Activated T-helper 9 cell treated with anti-CD3 and anti-CD28 coated beads, Interleukin-2, amount 50 U/mL, for 16 hours (primary cell): ENCODE measurements at places on chromosomes 2 and 18.

GRCh38 chr18:75496151-75496550, 68.6 kb upstream of the SMIM21 start:
- DNase-seq: no peak

DNA sequence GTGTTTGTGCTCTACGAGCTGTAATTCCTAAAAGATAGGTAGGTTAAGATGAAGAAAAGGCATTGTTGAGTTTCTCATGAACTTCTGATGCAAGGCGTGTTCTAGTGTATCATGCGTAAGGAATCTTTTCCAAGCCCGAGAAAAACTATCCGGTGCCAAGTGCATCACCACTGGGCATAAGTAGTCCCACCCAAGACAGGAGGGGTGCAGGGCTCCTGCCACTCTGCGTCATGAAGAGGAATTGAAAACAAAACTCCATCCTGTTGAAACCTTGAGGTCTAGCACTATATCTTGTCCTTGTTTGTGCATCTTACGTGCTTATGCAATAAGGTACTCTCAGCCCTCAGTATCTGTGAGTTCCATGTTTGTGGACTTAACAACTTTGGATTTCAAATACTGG, 45.7 kb downstream of the RAB31 start:
- DNase-seq: no peak

DNA sequence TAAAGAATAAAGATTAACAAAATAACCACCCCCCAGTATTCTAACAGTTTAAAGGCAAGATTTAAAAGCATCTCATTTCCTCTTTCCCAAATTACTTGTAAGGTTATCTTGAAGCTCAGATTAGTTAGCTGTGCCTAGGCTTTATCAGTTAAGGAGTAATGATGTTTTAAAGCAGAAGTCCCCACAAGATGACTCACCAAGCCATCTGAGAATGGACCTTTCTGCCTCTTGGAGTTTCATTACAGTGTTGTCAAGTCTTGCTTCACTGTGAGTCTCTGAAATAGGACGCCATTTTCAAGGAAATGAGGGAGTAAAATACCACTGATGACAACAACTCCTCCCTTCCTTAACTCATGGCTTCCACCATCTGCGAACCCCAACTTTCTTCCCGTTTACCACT, 35.9 kb downstream of the ZNF385B start:
- no peak for DNase-seq

- no peak for DNase-seq
These were observed 42.8 kb downstream of the SP110 start for GRCh38 chr2:230176996-230177395.

DNA sequence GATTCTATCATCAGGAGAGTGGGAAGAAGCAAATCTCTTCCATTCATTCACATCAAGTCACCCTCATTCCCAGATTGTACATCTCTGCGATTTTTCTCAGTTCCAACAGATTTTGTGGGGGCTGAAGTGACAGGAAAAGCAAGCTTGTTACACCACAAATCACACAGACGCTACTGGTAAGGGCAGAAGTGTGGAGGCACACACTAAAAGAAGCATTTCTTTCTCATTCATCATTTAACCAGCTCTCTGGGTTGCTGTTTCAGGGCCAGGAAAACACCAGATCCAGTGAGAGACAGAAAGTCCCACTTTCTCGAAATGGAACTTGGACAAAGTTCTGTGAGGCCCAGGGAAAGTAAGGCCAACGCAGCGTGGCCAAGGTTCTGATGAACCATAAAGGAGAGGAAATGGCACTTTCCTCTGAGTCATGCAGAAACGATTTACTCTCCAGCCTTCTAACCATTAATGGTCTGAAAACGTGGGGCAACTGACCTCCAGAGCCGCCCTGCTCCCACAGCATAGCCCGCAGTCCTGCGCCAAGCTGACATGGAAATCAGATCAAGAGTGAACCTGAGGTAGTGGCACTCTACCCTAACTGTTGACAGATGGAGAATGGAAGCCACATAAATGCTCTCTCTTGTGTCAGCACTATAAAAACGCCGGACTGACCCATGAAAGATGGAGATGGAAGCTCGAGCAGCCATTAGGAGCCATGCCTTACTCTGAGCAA, 191.0 kb downstream of the C1D start:
- no peak for DNase-seq

- no peak for DNase-seq
These were observed 14.6 kb downstream of the ALPG start for GRCh38 chr2:232421189-232421785.

DNA sequence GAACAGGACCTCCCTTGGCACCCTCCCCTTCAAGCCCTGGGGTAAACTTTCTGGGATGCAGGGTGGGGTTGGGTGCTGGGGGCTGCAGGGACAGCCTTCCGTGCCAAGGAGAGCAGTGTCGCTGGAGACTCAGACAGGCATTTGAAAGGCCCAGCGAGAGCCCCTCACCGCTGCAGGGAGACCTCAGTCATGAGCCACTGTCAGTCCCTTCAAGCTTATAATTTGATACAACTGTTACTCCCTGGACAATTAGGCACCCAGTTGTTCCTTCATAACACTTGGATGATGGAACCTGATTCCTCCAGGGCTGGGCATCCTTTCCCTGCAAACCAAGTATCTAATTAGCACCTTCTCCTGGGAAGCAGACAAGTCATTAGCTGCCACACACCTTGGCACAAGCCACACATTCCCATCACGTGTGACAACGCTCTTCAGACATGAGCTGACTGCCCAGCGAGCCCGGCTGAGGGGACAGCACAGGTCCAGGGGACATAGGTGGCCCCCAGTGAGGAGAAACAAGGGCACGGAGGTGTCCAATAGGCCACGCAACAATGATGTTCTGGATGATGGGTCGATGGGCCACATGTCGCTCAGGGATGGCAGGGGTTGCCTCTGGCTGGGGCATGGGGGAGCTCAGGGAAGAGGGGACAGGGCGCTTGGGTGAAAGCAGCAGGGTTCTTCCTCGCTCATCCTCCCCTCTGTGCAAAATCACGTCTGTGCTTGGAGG, 59.6 kb downstream of the KCNF1 start:
- DNase-seq: no peak

- no peak for DNase-seq
These were observed 316.4 kb upstream of the ID2 start for GRCh38 chr2:8365331-8365910.

- no peak for DNase-seq
These were observed 2.4 kb upstream of the MYL12A start for GRCh38 chr18:3245185-3245564.

- no peak for DNase-seq
These were observed 122.8 kb downstream of the LYPD1 start for GRCh38 chr2:132547090-132547687.

DNA sequence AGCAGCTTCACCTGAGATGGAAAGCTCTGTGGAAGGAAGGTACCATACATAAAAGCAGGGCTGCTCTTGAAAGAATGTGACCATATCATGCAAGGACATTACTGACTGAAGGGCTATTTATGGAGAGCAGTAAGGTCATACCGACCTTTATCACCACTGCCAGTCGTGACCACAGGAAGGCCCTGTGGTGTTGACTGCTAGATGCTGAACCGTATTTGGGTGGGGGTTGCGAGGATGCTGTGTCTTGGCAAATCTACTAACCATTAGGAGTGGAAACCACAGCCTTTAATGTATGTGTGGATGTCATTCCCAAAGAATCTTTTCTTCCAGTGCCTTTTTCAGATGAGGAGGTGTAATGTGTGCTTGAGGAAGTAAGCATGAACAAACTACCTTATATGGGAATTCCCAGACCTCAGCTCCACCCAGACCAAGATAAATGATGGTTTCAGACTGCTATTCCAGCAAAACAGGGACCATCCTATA, 60.8 kb downstream of the LIMS1 start:
- DNase-seq: no peak

- no peak for DNase-seq
These were observed 283.6 kb downstream of the RBM43 start for GRCh38 chr2:150978053-150978452.

- DNase-seq: no peak
These were observed 739.4 kb upstream of the CHAC2 start for GRCh38 chr2:53028225-53028624.

GRCh38 chr2:230770804-230771203, 58.2 kb downstream of the CAB39 start:
- DNase-seq: no peak

- DNase-seq: no peak
These were observed 94.0 kb downstream of the LAMA1 start for GRCh38 chr18:7023581-7023980.

- DNase-seq: no peak
These were observed 113.7 kb upstream of the ZFP36L2 start for GRCh38 chr2:43340066-43340465.

- DNase-seq: no peak
These were observed 194.5 kb downstream of the EPHA4 start for GRCh38 chr2:221377597-221377996.

DNA sequence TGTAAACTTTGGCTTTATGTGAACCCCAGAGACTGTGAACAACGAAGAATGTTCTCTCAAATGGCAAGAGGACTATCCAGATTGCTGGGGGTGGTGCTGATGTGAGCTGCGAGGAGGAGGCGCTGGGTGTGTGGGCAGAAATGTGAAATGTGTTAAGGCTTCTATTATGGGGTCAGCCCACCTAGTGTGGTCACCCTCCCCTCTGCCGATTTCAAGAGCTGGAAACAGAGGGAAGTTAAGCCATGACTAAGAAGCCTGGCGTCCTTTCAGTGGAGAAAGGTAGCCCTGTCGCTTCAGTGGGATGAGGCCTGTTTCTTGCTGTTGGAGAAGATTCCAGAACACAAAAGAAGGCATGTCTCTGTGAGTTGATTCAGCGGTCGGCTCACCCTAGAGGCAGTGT, 89.0 kb upstream of the KCTD1 start:
- no peak for DNase-seq

- DNase-seq: no peak
These were observed 24.8 kb downstream of the WDR75 start for GRCh38 chr2:189466046-189466445.

GRCh38 chr18:44474067-44474411, 206.6 kb upstream of the SETBP1 start:
- DNase-seq: no peak

DNA sequence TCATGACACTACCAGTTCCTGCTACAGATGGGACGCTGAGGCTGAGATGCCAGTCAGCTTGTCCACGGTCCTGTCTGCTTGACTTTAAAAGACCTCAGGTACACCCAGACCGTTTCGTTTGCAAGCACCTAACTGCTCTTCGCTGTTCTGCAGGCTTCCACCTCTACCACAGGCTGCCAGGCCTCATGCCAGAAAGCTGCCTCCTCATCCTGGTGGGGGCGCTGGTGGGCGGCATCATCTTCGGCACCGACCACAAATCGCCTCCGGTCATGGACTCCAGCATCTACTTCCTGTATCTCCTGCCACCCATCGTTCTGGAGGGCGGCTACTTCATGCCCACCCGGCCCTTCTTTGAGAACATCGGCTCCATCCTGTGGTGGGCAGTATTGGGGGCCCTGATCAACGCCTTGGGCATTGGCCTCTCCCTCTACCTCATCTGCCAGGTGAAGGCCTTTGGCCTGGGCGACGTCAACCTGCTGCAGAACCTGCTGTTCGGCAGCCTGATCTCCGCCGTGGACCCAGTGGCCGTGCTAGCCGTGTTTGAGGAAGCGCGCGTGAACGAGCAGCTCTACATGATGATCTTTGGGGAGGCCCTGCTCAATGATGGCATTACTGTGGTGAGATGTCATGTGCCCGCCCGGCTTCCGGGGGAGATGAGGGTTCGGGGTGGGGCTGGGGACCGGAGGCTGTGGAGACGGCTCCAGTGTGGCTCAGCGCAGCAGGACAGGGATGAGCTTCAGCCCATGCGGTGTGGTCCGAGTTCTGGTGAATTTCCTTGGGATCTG, 5.9 kb downstream of the SLC9A4 start:
- no peak for DNase-seq

- DNase-seq: no peak
These were observed 315.5 kb upstream of the MYT1L start for GRCh38 chr2:2646433-2647051.

- no peak for DNase-seq
These were observed 257.4 kb upstream of the SLC14A2 start for GRCh38 chr18:45357686-45358470.

GRCh38 chr2:216838151-216838550, 21.7 kb downstream of the TNP1 start:
- no peak for DNase-seq

DNA sequence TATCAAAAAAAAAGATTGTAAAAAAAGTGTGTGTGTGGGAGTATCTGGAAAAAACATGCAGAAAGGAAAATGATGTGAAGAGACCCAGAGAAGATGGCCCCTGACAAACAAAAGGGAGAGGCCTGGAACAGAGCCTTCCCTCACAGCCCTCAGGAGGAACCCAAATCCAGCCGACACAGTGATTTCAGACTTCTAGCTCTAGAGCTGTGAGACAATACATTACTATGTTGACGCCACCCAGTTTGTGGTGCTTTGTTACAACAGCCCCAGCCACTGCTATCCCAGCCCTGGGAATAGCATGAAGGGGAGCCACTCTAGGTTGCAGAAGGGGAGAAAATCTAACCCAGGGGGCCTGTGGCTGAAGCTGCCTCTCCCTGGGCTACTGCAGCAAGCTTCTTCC, 59.0 kb upstream of the ZBTB7C start:
- DNase-seq: no peak

GRCh38 chr2:26706616-26707473, 14.3 kb downstream of the KCNK3 start:
- no peak for DNase-seq

- DNase-seq: no peak
These were observed 18.3 kb upstream of the ICOS start for GRCh38 chr2:203918264-203918663.

- DNase-seq: no peak
These were observed 347.8 kb downstream of the ALK start for GRCh38 chr2:29573612-29574011.

- no peak for DNase-seq
These were observed 168.4 kb upstream of the HAAO start for GRCh38 chr2:42960842-42961180.

DNA sequence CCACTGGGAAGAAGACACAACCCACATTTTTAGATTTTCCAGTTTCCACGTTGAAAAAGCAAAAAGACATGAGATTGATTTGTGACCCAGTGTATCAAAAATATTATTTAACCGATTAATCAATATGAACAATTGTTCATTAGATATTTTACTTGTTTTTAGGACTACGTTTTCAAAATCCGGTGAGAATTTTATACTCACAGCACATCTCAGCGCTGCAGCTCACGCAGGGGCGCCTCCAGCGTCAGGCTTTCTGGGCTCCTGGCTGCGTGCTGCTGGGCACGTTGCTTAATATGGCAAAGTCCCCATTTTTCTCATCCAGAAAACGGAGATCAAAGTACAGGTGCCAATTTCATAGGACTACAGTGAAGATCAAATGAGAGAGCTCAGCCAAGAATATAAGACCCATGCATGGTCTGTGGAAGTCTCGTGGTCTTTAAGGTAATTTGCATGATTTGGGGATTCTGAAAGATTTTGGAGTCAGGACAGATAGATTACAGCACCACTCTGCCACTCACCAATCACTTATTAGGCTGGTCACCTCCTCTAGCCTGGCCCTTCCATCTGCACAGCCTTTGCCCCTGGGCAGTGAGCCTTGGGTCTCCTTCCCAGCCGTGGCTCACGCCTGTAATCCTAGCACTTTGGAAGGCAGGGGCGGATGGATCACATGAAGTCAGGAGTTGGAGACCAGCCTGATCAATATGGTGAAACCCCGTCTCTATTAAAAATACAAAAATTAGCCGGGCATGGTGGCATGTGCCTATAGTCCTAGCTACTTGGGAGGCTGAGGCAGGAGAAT, 36.2 kb downstream of the PTPN18 start:
- no peak for DNase-seq
